ENCODE measurements at places on chromosomes 2 and 18.

DNA sequence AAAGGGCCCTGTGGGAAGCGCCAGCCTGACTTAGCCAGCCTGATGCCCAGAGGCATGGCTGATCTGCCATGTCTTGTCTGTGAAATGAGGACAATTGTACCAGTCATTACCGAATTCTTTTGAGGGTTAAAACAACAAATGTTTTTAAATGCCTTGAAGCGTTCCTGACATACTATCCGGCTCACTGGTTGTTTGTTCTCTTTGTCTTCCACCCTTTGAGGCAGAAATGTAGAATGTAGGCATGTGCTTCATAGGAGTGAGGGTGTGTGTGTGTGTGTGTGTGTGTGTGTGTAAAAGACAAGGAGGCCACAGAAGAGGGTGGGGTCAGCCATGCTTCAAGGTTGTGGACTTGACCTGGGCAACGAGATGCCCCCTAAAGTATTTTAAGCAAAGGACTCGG, 35.5 kb downstream of the TGFBRAP1 start:
- DNase-seq: no peak

- DNase-seq: no peak
These were observed 90.7 kb upstream of the CTDP1 start for GRCh38 chr18:79588636-79589481.

- DNase-seq: no peak
These were observed 279.8 kb downstream of the EIPR1 start for GRCh38 chr2:3097804-3098203.

- no peak for DNase-seq
These were observed 224.8 kb downstream of the SOCS6 start for GRCh38 chr18:70513502-70514171.

- DNase-seq: no peak
These were observed 19.5 kb downstream of the NFE2L2 start for GRCh38 chr2:177245010-177245422.

GRCh38 chr2:204900487-204900886, 355.2 kb downstream of the PARD3B start:
- no peak for DNase-seq

- DNase-seq: no peak
These were observed 232.9 kb downstream of the GULP1 start for GRCh38 chr2:188524519-188525113.

- DNase-seq: no peak
These were observed 90.1 kb upstream of the FAM136A start for GRCh38 chr2:70391988-70392387.

DNA sequence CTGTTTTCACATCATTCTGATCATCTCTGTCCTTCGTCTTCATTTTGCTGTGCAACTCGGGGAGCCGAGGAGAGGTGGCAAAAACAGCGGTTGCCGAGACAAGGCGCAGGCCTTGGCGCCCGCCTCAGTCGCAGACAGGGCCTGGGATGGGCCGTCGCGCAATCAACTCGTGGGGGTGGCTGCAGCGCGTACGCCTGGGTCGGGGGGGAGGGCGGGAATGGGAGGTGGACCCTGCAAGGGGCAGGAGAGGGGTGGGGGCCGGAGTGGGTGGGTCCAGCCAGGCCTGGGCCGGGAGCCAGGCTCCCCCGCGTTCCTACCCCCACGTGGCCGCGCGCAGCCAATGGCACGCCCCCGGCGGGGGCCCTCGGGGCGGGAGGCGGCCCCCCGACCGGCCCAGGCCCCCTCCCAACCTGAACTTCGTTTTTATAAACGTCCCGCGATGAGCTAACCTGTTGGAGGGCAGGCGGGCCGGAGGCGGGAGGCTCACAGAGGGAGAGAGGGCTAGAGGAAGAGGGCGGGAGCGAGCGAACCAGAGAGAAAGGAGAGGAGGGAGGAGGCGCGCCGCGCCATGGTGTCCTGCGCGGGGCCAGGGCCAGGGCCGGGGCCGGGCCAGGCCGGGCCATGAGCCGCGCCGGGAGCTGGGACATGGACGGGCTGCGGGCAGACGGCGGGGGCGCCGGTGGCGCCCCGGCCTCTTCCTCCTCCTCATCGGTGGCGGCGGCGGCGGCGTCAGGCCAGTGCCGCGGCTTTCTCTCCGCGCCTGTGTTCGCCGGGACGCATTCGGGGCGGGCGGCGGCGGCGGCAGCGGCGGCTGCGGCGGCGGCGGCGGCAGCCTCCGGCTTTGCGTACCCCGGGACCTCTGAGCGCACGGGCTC, at the start of gene HOXD13:
Gene HOXD13, plus strand, starts transcription at position 452 of the 875 bp plus-strand sequence. Its CDS starts 170 bp downstream, at position 622.
- no peak for DNase-seq

DNA sequence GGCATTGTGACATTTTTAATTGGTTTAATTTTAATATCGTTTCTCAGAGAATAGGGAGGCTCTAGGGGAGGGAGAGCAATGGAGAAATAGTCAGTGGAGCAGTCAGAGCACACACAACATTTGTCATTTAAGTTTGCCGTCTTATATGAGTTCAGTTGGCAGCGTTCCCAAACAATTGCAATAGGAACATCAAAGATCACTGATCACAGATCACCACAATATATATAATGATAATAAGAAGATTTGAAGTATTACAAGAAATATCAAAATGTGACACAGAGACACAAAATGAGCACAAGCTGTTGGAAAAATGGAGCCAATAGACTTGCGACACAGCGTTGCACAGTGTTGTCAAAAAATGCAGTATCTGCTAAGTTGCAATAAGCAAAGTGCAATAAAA, 303.7 kb downstream of the CDH19 start:
- no peak for DNase-seq

DNA sequence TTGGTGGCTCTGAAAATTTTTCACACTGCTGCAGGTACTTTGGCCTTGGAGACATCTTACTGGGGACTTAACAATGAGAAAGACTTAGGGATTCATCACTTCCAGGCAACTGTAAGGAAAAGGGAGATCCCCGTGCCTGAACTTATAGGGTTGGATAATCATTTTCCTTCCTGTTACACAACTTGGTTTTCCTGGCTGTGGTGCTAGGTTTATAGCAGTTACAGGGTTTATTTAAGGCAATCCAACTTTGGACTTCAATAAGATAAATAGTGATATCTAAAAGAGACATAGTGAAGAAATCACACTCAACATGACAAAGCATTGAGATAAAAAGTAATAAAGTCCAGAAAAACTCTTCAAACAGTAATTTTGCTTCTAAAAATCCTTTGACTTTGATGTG, 70.2 kb upstream of the RAPH1 start:
- no peak for DNase-seq

GRCh38 chr2:219001577-219002394, 8.6 kb upstream of the CRYBA2 start:
- peak; percentile 17 for DNase-seq

DNA sequence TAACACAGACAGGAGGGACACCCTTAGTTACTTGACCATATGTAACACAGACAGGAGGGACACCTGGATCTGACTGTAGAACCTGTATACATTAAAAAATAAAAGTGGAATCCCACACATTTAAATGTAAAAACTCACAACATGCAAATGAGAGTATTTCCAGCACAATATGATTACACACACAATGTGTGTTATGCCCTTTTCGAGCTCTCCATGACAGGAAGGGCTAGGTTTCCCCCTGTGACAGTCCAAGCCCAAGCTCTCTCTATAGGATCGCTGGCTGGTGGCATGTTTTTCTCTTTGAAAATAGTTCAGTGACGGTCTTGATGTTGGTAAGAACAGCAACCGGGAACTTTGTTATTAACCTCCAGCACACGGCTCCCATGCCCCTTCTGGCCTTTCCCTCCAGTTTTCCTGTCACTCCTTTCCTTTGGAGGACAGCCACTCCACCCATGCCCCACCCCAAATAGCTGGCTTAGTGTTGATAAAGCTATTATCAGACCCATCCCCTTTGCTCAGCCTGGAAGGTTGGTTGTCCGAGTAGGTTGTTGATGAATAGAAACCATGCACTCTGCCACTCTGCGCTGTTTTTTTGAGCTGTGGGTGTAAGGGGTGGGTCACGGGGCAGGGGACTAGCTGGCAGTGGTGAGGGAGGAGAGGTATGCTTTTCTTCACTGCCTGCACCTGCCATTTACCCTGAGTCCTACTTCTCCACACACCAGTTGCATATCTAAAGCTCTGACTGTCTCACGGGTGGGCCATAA, 2.7 kb downstream of the RASGRP3 start:
- DNase-seq: no peak

DNA sequence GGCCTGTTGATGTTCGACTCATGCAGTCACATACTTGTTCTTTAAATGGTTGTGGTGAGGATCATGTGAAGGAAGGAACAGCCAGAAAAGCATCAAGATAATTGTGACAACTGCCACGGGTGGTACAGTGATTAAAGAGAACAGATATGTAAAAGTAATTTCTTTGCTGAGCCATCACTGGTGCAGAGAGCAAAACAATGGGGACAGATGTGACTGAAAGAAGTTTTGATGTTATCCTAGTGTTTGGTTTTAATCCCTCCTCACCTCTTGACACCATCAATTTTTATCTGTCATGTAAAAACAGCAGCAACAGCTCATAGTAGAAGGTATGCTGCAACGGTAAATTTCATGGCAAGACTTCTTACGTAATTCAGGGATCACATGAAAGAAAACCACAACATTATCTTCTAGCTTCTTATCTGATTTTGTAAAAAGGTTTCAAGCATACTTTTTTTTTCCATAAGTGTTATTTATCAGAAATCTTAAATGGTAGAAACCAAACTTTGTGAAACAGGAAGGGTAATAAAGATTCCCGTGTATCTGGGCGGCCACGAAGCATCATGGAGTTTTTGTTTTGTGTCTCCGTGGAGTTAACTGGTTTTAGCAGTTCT, 65.2 kb downstream of the PLCL1 start:
- no peak for DNase-seq

DNA sequence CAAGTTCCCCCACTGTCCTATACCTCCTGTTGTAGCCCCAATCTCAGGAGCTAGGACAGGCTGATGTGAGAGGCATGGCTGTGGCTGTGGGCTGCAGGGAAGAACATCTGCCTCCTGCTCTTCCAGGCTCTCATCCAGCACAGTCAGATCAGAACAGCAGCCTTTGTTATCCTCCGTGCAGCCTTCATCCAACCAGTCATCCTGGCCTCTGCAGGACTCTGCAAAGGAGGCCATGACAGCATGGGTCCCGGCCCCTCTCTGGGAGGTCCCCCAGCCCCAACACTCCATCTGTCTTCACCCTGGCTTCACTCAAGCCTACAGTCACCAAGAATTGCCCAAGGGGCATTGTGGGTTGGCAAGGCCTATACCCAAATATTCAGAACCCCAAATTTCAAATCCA, 223.2 kb upstream of the COPS8 start:
- no peak for DNase-seq

GRCh38 chr2:103773884-103774283, 1012.1 kb downstream of the TMEM182 start:
- no peak for DNase-seq

- no peak for DNase-seq
These were observed 190.2 kb upstream of the APCDD1 start for GRCh38 chr18:10264260-10264659.

GRCh38 chr18:50194631-50195532, at the start of gene MYO5B:
TSS of gene MYO5B (minus strand) at chr18:50195147. CDS start at chr18:50194793, 354 bp downstream.
- peak; percentile 54 for DNase-seq

DNA sequence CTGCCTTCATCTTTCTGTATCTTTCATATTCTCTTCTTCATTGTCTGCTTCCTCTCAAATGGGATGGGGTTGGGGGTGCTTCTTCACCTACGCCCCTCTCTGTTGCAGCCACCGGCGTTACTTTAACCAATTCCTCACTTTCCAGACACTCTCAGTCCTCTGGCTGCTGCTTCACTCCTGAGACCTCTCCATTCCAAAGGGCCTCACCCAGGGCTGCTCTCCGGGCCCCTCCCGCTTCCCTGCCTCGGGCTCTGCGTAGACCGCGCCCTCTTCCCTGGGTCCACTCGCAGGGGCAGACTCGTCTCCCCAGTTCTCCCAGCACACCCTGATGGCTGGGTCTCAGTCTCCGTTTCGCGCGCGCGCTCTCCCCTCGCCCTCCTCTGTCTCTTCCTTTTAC, 926 bp downstream of the SERPINB8 start:
- DNase-seq: no peak

GRCh38 chr2:178072383-178073301, at the start of gene PDE11A:
TSS of gene PDE11A (minus strand) at chr2:178072777. CDS start at chr2:178072437, 340 bp downstream.
- DNase-seq: no peak

- DNase-seq: no peak
These were observed 16.5 kb upstream of the KLHL23 start for GRCh38 chr2:169716938-169717690.

GRCh38 chr2:207617011-207617671, 8.1 kb downstream of the METTL21A start:
- DNase-seq: no peak

DNA sequence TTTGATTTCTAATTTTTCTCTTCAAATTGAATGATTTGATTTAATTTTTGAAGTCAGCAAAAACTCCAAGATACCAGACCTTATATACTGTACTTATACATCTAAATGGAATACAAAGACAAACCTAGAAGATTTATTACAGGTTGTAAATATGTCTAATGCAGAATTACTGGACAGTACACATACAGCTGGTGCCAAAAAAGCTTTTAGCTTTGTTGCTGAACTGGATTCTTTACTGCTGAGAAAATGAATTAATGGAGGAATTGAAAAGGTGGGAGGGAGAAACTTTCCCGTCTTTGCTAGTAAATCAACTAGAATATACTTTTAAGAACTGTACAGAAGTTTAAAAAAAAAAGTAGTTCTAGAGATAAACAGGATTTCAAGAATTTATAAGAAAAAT, 17.5 kb downstream of the C1D start:
- no peak for DNase-seq

DNA sequence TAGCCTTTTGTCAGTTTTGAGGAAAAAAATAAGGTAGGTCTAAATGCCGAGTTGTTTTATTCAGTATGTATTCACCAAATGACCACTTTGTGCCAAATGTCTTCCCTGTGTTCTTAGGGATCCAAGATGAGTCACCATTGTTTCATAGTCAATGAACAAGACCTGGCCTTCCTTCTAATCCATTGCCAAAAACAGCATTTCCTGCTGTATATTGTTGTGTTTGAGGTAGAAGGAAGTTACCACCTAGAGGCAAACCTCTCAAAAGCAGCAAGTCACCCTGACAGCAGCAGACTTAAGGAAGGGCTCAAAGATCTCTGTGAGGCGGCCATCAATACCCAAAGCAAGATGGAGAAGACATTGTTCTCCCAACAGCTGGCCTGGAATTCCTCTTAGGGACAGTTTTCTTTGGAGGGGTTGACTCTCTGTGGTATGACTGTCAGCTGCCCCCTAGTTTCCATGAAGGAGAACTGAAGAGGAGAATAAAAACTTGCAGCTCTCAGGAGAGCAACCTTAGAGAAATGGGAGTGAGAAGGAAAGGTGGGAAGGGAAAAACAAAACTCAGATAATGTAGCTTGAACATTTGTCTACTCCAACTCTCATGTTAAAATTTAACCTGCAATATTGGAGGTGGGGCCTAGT, 328.3 kb downstream of the LRATD1 start:
- DNase-seq: no peak
